ENCODE measurements at places on chromosomes 3 and 15.

DNA sequence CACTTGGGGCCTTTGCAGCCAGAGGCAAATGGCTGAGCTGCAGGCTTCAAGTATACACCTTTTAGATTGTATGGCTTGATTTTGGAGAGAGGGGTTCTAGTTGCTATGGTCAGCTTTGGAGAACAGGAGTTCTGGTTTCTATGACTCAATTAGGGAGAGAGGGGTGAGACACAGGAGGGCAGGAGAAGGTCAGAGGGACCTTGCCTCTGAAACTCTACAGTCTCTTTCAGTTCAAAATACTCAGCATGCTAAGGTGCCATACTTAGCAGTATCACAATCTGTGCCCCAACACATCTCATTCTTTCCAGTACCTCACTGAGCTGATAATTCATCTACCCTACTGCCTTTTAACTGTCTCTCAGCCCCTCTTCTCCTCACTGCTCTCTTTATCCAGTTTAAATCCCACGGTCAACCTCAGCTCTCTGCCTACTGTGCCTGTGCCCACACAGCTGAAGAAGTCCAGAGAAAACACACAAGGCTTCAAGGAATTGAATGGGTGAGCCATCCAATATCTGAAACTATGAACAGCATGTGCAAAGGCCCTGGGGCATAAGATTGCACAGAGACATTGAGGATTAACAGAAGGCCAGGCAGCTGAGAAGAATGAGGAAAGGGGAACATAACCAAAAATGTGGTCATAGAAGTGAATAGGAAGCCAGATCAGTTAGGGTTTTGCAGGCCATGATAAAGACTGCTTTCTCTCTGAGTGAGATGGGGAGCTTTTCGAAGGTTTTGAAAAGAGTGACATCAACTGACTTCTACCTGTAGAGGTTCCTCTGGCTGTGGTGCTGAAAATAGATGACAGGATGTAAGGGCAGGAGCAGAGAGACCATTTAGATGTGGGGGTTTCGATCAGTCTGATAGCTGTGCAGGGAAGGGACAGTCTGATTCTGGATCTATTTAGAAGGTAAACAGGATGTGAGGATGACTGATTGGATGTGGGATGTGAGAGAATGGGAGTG is 54.5 kb upstream of the C3orf80 start:
- DNase-seq: no peak

GRCh38 chr3:104526901-104527401 is 839.8 kb upstream of the ALCAM start:
- DNase-seq: no peak

DNA sequence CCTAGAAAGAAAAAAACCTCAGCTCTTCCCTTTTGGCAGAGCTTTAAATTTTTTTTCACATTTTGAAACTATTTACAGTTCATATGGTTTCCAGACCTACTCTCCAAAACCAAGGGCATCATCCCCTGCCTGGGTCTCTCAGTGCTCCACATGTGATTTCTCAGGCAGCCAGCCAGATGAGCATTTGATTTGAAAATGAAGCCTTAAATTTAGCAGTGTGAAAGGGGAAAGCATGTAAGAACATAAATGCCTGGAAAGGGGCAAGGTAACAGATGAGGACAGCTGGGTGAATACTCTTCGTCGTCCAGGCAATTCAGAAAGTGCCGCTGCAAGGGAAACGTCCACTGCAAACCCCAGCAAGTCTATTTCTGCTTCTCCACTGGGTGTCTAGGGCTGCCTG is 94.8 kb downstream of the ATP8B4 start:
- no peak for DNase-seq

GRCh38 chr3:44969154-44969827 is 6.7 kb downstream of the ZDHHC3 start:
- DNase-seq: no peak

- DNase-seq: no peak
Observed at GRCh38 chr15:79811406-79812405, 85.1 kb downstream of the MTHFS start.

- DNase-seq: no peak
Observed at GRCh38 chr3:65033576-65033975, 345.8 kb upstream of the ADAMTS9 start.

- no peak for DNase-seq
Observed at GRCh38 chr15:93897377-93897776, 334.0 kb upstream of the MCTP2 start.

DNA sequence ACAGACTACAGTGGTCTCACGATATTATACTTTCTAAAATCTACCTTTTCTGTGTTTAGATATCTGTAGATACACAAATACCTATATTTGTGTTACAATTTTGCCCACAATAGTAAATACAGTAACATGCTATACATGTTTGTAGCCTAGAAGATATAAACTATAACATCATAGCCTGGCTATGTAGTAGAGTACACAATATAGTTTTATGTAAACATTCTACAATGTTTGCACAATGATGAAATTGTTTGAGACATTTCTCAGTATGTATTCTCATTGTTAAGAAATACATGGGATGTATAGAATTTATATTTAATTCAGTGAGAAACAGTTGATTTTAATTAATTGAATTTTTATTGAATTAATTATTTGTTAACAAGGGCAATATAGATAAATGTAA is 1367.0 kb downstream of the OTOL1 start:
- DNase-seq: no peak

- DNase-seq: no peak
Observed at GRCh38 chr15:93141371-93141794, 52.4 kb upstream of the RGMA start.

- DNase-seq: no peak
Observed at GRCh38 chr15:68497206-68497910, 65.4 kb upstream of the ITGA11 start.

DNA sequence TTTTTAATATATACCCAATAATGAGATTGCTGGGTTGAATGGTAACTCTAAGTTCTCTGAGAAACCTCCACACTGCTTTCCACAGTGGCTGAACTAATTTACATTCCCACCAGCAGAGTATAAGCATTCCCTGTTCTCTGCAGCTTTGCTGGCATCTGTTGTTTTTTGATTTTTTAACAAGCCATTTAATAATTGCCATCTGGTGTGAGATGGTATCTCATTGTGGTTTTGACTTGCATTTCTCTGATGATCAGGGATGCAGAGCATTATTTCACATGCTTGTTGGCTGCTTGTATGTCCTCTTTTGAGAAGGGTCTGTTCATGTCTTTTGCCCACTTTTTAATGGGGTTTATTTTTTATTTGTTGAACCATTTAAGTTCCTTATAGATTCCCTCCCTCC is 75.0 kb upstream of the EPHB3 start:
- no peak for DNase-seq

- DNase-seq: no peak
Observed at GRCh38 chr3:157111518-157111917, 48.4 kb downstream of the CCNL1 start.

DNA sequence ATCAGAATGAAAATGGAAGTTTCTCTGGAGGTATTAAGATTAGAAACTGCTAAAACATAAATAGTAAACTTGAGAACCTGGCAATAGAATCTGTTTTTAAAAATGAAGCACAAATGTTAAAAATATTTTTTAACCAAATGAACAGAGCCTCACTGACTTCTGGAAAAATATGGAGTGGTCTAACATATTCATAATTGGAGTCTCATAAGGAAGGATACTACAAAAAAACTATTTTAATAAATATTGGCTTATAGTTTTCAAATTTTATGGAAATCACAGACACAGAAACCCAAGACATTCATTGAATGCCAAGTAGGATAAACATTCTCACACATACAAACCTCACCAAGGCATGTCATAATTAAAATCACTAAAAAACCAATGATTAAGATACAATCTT is 23.6 kb upstream of the TASOR start:
- no peak for DNase-seq

DNA sequence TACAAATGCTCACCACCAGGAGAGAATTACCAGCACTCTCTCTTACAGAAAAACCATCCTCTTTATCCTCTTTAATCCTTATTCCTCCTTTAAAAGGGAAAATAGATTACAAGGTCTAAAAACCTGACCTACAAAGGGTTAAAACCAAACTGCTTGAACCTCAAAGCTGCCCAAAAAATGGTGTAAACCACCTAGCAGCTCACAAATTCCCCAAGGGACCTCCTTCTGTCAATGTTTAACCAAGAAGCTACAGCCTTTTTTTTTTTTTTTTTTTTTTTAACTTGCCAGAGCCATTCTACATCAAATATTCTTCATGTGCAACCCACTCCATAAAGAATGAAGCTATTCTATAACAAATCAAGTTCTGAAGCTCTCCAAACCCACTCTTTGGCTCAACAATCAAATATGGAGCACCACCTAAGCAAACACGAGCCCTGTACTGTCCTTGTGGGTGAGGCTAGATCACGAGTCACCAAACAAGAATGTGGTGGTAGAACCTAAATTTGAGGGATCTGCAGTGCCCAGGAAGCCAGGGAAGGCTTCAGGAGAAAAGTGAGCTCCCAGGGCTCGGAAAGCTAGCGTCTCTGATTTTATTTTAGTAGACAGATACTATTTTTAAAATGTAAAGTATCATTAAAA is 20.1 kb downstream of the OSBPL10 start:
- DNase-seq: peak; percentile 40

DNA sequence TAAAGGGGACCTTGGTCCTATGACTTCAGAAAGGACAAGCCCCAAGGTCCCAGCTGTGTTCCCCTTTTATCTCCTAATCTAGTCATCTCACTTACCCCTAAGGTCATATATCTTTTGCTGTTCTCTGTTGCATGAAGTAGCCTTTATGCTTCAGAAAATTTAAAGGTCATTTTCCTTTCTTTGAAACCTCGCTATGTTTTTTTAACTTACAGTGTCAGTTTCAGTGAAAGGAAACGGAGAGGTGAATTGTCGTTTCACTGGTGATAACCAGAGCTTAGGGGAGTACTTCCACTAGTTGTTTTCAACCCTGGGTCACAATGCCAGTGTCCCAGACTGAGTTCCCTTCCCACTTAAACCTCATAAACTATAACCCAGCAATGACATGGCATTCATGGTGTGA is 357.4 kb downstream of the GAP43 start:
- no peak for DNase-seq

Measured in HCT116 (cell line).